ENCODE measurements at places on chromosomes 7 and 10.

- DNase-seq = no peak
Observed at GRCh38 chr10:29950391-29950790, 109.0 kb downstream of the JCAD start.

- DNase-seq = no peak
Observed at GRCh38 chr10:25959540-25960232, 25.7 kb downstream of the MYO3A start.

- DNase-seq = no peak
Observed at GRCh38 chr10:35423505-35424306, 87.4 kb downstream of the CCNY start.

DNA sequence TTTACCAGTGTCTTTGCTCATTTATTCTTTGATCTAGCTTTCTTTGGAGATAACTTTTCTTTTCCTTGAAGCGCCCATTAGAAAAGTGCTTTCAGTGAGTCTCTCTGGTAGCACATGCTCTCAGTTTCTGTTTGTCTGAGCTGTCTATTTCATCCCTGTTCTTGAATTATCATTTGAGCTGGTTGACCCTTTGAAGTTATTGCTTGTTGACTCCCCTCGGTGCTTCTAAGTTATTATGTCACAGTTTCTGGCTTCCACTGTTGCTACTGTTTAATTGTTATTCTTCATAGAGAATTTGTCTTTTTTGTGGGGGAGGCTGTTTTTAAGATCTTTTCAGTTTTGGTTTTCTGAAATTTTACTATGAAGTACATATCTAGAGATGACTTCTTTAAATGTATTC lies 11.4 kb upstream of the PRF1 start:
- no peak for DNase-seq

GRCh38 chr7:120259386-120259785 lies 13.6 kb upstream of the KCND2 start:
- no peak for DNase-seq

DNA sequence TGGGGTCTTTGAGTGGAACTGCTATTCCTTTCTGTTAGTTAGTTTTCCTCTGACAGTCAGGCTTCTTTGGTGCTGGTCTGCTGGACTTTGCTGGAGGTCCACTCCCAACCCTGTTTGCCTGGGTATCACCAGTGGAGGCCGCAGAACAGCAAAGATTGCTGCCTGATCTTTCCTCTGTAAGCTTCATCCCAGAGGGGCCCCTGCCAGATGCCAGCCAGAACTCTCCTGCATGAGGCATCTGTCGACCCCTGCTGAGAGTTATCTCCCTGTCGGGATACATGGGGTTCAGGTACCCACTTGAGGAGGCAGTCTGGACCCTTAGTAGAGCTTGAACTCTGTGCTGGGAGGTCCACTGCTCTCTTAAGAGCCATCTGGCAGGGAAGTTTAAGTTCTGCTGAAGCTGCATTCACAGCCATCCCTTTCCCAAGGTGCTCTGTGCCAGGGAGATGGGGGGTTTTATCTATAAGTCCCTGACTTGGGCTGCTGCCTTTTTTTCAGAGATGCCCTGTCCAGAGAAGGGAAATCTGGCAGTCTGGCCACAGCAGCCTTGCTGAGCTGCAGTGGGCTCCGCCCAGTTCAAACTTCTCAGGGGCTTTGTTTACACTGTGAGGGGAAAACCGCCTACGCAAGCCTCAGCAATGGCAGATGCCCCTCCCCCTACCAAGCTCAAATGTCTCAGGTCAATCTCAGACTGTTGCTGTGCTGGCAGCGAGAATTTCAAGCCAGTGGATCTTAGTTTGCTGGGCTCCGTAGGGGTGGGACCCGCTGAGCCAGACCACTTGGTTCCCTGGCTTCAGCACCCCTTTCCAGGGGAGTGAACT lies 89.7 kb upstream of the CDK6 start:
- DNase-seq = no peak

GRCh38 chr10:93815304-93816096 lies 57.8 kb downstream of the LGI1 start:
- DNase-seq = no peak

GRCh38 chr7:154652564-154652963 lies 350.4 kb downstream of the PAXIP1 start:
- DNase-seq = no peak

DNA sequence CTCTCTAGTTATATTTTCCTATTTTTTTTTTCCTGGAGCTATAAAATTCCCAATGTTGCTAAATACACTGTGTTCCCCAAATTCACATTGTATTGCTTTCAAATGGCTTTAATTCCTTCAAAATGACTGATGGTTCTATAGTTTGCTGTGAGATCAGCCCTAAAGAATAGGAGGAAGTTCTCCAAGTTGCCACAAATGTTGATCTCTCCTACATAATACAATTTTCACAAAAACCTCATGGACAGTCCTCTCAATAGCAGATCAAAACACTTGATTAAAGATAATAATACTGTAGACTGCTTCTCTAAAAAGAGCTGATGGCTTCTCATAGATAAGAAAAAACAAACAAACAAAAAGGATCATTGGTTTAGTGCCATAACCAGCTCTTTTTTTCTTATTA lies 97.8 kb upstream of the CAV2 start:
- no peak for DNase-seq

- no peak for DNase-seq
Observed at GRCh38 chr7:131292141-131292905, 35.4 kb upstream of the MKLN1 start.

GRCh38 chr7:66167773-66168387 lies 37.3 kb upstream of the TPST1 start:
- no peak for DNase-seq

- DNase-seq = no peak
Observed at GRCh38 chr10:126930883-126931503, 25.8 kb downstream of the DOCK1 start.

GRCh38 chr7:80611779-80612178 lies 26.7 kb upstream of the CD36 start:
- no peak for DNase-seq

- DNase-seq = no peak
Observed at GRCh38 chr7:27184337-27185012, 557 bp downstream of the HOXA11 start.

DNA sequence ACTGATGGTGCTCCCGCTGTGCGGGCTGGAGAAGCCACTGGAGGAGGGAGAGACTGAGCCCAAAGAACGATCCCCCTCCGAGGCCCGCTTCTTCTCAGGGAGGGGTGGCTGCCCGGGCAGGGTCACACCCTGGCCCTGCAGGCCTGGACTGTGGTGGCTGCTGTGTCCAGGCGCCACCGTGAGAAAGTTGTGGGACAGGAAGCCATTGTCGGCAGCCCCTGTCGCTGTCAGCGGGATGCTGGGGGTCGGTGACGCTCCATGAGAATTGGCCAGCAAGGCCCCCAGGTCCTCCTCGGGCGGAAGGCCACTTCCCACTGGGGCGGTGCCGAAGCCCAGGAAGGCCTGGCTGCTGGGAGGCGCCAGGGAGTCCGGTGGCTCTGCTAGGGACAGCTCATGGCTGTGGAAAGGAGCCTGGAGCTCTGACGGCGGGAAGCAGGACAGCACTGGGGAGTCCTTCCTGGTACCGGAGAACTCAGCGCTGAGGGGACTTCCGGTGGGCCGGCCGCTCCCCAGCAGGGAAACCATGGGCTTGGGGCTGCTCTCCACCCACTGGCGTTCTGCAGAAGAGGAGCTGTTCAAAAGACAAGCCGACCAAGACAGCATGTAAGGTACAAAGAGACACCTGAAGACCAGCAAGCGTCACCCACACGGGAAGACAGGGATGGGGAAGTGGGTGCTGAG lies 278.8 kb downstream of the TNS3 start:
- DNase-seq = no peak

DNA sequence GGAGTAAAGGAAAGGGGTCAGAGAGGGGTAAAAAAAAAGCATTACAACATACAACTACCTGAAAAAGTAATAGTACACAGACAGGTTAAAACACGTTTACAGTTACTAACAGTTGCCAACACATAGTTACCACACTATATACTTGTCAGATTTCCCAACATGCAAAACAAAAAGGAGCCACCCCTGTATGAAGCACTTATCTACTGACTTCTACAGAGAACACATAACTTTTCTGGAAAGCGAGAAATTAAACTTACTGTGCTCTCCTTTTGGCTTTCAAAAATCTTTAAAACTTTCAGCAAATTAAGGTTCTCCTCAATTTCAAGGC lies 2.1 kb downstream of the ABI1 start:
- DNase-seq = no peak

DNA sequence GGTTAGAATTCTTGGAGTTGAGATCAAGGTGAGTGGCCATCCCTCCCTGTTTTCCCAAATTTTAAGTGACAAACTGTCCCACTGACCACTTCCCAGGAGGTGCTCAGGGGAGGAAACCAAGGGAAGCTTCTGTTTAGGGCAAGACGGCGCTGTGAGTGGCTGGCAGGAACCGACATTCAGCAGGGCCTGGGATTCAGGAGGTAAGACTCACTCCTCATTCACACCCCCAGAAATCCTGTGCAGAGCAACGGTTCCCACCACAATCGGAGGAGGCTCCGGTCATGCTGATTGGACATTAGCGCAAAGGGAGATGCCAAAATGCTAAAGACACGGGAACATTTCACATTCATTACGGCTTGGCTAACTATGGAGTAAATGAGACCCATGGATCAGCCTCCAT lies 200.9 kb downstream of the GRID1 start:
- no peak for DNase-seq
